ENCODE measurements at places on chromosomes 1 and 21. TPM values are rescaled to one million over a fixed set of nuclear protein-coding genes. Genes with fewer than 3 reads are reported as not detected.
A peak's percentile ranks its signal among the peaks of the same experiment; 100 is the strongest.

The ZNF648 gene
- total RNA-seq, result 0.14 TPM

The VASH2 gene
- total RNA-seq, result 0.28 TPM

DNA sequence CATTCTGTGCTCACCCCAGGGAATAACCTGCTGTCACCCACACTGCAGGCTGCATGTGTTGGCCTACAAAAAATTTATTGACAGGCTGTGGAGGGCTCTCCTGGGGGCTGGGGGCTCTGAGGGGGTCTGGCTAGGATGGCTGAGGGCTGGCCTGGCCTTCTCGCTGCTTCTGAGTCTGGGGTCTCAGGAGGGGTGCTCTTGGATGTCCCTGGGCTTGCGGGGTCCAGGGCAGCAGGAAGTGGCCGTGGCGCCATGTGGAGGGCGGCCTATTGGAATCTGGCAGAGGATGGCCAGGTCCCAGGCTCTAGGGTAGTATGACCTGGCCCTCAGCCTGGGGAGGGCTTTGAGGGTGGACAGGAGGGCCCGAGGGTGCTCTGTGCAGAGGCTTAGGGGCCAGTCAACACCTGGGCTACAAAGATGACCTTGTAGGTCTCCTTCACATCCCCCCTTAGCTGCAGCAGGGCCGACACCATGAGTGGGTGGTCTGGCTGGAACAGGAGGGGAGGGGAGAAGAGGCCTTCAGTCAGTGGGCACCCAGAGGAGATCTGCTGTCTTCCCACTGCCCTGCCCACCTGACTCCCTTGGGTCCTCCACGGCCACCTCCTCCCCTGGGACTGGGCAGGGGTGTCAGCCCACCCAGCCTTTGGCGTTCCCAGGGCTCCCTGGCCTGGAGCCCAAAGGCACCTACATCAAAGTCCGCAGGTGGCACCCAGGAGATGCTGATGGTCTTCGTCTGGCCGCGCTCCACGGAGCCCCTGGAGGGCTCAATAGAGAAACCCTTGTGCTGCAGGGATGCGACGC, 3.0 kb upstream of the TMEM52 start:
- DNase-seq, result no peak

- DNase-seq, result no peak
Measured at GRCh38 chr1:202915146-202915545, 11.9 kb downstream of the KLHL12 start.

DNA sequence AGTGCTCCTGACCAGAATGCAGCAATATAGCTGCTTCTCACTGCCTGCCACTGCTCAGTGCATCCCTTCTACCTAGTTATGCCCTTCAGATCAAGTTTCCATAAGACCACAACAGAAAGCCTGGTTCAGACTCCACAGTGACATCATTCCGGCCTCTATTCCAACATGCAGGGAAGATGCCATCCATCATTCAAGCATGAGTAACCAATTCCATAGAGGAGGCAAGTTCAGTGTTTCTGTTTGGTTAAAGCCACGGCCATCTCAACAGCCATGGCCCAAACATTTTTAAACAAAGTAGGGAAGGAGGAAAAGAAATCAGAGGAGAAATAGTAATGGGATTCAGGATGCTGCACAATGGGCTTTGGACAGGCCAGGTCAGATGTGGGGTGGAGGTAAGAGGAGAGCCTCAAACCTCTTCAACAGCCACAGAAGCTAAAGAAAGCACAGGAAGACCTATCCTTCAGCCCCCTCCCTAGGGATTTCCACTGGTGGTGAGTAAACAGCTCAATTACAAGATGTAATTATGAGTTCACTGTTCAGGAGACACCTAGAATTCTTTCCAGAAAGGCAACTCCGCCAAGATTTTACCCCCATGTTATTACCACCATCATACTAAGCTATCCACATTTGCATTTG, 484.9 kb downstream of the SETD4 start:
- DNase-seq, result no peak

DNA sequence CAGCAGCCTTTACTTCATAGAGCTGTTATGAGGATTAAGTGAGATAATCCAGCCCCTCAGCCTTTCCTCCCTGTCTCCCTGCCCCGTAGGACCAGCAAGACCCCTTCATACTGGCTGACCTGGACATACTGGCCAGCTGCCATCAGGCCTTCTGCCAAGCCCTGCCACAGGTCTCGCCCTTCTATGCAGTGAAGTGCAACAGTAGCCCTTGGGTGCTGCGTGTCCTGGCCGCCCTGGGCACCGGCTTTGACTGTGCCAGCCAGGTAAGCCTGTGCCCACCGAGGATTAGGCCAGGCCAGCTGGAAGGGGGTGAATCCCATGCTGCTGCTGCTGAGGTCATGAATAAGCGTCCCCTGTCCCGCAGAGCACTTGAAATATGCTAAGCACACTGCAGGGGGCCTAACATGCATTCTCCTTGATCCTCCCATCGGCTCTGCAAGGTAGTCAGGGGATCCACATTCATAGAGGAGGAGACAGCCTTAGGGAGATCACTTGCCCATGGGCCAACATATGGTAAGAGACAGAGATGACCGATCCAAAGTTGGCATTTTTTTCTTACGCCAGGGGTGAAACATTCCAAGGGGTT, 73.3 kb upstream of the TINAGL1 start:
- no peak for DNase-seq

DNA sequence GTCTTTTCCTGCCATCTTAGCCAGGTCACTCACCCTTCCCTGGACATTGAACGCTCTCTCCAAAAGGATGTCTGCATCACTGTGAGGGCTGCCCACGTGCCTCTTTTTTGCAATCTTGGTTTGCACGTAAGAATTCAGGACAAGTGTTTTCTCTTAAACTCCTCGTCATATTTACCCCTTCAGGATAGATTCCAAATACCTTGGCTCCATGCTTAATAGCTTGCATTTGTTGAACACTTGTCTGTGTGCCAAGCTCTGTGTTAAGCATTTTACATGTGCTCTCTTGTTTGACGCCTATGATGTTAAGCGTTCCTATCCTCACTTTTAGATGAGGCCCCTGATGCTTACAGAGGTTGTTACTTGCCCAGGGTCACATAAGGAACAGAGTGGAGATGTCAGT, 29.8 kb downstream of the RCSD1 start:
- no peak for DNase-seq

DNA sequence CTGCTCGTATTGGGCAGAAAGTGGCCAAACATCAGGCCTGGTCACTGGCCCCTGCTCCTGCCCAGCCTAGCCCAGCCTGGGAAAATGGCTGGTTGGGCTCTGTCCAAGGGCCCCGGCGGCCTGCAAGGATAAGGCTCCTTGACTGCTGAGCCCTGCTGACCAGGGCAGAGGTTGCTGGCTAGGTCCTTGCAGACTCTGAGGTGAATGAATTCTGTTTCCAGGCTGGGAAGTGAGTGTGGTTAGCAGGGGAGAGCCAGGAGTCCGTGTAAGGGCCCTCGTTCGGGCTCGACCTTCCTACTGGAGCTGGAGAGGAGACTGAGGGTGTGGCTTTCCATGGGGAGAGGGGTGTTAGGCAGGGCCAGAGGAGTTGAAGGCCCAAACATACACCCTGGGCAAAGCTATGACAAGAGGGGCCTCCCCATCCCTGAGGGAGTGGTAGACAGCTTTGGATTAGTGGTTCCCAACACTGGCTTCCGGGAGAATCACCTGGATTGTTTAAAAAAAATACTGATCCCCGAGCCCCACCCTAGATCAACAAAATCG, 20.6 kb downstream of the CSF1 start:
- peak; percentile 94 for DNase-seq

GRCh38 chr1:107640207-107640606, 324.8 kb downstream of the VAV3 start:
- DNase-seq, result no peak

DNA sequence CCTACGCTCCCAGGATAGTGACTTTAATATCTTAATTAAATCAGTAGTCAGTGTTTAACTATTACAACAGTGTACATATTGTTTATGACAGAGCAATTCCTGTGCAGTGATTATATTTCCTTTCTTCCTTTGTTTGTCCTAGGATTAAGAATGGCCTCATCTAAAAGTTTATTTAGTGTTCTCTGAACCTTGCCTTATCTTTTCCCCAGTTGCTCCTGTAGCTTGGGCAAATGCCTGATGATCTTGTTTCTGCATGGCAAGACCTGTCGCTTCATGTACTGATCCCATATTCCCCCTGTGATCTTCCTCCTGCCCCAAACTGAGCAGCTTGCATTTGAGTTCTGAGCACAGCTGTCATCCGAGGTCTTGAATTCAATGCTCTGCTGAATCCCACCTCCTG, 69.1 kb upstream of the STUM start:
- no peak for DNase-seq

All from adrenal gland (tissue), 19 donors.